ENCODE measurements at places on chromosomes 6 and 20. TPM values are rescaled to one million over a fixed set of nuclear protein-coding genes. Genes with fewer than 3 reads are reported as not detected.

Gene CDH26
- total RNA-seq, result 1.3 TPM

Gene SLC24A3
- total RNA-seq, result 7.3 TPM

Gene LY6G6F
- total RNA-seq, result not detected

Gene SYTL3
- total RNA-seq, result 10.1 TPM

Gene ADGB
- total RNA-seq, result not detected

Gene BPI
- total RNA-seq, result 0.66 TPM
